H4 (cell line): ENCODE measurements at places on chromosomes 3 and 15. TPM values are rescaled to one million over a fixed set of nuclear protein-coding genes. Genes with fewer than 3 reads are reported as not detected.

Gene SPSB4
- total RNA-seq: 1.9 and 2.2 TPM in 2 replicates

DNA sequence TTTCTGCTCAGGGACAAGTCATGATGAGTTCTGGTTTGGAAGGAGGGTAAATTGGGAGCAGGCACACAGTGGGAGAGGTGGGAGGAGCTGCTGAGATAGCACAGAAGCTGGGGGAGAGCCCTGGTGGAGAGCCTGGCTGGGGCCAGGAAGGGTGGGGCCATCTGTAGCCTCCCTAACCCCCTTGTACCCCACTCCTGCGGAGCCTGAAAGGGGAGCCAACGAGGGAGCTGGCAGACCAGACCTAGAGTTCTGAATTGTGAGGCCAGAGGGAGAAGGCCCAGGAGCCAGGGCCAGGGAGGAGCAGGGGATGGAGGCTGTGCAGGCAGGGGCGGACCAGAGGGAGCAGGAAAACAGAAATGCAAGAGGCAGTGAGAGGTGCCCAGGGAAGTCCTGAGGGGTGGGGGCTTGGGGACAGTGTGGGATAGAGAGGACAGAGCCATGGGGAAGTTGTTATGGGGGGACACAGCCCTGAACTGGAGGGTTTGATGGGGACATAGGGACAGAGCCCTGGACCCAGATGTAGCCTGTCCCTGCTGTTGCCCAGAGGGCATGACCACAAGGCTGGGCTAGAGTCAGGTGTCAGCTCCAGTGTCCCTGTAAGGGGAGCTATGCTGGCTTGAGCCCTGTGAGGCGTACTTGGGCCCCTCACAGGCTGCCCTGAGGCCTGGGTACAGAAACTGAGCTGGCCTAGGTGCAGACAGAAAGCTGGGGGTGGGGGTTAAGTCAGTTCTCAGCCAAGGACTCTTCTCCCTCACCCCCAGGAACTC lies 1.2 kb downstream of the TMIE start:
- DNase-seq: no peak

Gene ECE2
- not detected in 2 replicates for total RNA-seq

DNA sequence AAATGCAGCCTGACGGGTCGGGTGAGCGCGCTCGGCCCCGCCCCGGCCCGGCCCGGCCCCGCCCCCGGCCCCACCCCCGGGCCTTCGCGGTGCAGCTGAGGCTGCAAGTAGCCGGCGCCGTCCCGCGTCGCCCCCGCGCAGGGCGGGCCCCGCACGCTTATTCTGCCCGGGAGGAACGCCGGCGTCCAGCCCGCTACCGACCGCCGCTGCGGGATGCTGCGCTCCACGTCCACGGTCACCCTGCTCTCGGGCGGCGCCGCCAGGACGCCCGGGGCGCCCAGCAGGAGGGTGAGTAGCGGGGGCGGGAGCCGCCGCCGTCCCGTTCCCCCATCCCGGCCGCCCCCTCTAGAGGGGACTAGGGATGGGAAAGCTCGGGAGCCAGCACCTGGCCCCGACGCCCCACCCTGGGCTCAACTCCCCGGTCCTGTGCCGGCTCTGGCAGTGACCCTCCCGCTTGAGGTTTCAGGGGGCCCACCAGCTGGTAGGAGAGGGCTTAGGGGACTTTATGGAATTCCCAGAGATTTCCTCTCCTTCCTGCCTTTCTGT lies at the start of gene MYZAP:
MYZAP (plus strand) TSS at position 83 of the 546 bp plus-strand sequence; CDS start at position 214, 131 bp downstream.
- DNase-seq: no peak

DNA sequence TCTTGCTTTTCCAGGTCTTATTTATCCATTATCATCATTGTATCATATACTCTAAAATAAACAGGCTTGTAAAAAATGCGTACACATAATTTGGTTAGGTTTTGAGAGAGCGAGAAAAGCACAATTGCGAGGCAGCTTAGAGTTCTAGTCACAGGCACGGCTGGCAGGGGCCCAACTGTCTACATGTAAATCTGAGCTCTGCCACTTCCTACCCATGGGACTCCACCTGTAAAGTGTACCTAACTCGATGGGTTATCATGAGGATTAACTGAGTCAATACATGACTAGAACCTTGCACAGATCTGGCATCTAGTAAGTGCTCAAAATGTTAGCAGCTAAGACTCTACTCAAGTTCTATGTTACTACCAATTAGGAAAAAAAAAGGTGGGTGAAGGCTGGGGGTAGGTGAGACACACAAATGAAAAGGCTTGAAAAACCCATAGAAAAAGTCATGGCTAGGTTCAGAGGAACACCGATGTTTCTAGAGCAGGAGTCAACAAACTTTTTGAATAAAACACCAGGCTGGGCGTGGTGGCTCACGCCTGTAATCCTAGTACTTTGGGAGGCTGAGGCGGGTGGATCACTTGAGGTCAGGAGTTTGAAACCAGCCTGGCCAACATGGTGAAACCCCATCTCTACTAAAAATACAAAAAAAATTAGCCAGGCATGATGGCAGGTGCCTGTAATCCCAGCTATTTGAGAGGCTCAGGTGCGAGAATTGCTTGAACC lies 36.2 kb downstream of the GLB1 start:
- no peak for DNase-seq

GRCh38 chr3:122067588-122068240 lies 12.6 kb downstream of the CD86 start:
- DNase-seq: no peak

Gene SAMMSON
- total RNA-seq: not detected in 2 replicates

Gene DHFR2
- total RNA-seq: 3.9 and 5.8 TPM in 2 replicates
